ENCODE measurements at places on chromosomes 12 and 14.

DNA sequence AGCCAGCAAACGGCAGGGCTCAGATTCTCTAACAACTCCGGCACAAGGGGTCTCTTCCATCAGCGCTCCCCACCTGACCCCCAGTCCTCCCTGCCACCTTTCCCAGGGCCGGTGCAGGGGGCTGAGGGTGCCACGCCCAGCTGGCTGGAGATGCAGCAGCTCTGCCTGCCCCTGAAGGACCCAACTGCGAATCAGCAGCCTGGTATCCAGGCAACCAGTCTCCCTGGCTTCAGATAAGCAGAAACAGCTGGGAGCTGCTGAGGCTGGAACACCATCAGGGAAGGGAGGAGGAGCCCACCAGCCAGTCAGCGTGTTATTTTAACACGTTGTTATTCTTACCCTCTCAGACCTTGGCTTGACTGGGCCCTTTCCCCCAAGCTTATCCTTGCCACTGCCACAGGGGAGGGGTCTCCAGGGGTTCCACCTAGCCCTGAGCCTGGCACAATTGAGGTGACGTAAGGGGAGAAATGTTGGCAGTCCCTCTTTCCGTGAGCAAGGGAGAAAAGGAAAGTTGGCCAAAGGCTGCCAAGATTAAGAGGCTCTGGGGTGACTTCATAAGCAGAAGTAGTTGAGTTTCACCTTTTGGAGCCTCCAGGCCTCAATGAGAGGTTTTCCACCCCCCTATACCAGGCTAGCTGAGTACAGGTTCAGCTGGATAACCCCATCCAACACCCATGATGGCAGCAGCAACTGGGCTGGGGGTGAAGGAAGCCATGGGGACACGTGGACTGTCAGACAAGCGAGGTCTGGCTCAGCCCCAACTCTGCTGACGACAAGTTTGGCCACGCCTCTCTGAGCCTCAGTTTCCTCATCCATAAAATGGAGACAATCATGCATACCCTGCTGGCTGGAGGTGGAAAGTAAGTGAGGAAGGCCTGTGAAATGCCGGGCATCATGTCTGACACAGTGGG, 91.1 kb downstream of the IRF2BPL start:
- DNase-seq, result peak; percentile 82

DNA sequence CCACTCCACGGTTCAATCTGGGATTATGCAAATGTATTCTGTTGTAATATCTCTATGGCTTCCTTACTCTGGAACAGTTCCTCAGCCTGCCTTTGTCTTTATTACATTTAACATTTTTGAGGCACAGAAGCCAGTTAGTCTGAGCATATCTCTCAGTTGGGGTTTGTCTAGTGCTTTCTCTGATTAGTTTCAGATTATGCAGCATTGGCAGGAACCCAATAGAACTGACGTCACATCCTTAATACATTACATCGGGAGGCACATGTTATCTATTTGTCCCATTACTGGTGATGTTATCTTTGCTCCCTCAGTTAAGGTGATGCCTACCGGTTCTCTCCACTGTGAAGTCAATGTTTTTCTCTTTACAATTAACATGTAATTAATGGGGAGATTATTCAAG, 62.4 kb downstream of the PPM1A start:
- DNase-seq, result peak; percentile 17

DNA sequence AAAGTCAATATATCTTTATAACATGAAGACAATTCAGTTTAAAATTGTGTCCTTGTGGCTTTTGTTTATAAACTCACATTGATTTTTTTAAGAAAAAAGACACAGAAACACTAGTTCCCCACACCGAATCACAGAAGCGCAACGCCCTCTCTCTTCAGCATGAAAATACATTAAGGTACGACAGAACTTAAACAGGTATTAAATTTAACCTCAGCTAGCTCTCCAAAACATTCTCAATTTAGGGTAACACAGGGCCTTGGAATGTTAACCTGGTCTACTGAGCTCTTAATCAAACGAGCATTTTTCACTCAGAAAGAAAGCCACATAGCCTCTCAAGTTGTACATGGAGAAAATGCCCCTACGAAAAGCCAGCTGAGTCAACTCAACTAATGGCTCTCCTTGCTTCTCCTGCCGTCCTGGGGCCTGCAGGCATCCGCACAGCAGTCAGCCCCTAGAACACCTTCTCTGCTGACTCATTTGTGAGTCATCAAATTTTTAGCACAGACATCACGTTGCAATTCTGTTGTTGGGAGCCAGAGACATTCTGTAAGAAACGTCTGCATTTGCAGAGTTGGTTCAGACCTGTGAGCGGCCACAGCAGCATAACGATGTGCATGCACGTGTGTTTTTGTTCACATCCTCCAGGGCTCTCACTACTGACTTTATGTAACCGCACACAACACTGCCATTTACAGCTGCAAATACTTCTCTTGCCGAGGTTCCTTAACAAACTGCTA, 141.6 kb downstream of the ITPR2 start:
- peak; percentile 85 for DNase-seq

DNA sequence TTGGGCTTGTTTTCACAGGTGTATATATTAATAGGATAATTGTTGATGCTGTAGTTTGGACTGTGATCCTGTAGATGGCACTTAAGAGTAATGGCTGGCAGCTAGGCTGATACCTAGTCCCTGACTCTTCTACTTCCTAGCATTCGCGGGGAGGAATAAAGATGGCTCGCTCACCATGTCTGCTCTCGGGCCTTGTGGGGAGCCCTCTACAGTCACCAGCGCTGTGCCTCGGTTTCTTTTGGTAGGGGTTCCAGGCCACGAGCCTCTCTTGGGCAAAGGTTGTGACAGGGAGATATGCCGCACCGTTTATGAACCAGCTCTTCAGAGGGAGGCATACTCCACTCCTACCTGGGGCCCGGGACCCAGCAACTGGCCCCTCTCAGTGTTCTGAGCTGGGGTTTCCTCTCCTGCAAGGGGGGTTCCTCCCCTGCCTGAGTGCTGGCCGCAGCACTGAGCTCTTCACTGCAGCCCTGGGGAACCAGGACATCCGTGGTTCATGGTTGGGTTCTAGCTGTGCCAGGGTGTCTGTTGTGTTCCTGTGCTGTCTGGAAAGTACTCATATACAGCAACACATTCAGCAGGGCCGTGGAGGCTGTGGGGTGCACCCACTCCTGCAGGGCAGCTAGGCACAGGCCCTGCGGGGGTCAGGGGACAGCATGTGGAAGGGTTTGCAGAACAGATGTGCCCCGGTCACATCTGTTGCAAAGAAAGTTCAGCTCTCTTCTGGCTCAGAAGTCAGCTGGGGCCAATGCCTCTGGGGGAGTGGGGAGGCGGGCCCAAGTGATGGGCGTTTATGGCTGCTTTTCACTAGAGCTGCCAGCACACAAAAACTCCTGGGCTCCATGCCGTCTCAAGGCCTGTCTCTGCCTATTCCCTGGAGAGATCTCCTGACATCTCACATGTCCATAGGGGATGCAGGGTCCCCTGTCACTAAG, 147.9 kb downstream of the PPFIA2 start:
- DNase-seq, result no peak

GRCh38 chr14:90979515-90979914, 80.9 kb downstream of the RPS6KA5 start:
- no peak for DNase-seq

- DNase-seq, result no peak
Observed at GRCh38 chr14:47278233-47278842, 397.1 kb downstream of the MDGA2 start.

DNA sequence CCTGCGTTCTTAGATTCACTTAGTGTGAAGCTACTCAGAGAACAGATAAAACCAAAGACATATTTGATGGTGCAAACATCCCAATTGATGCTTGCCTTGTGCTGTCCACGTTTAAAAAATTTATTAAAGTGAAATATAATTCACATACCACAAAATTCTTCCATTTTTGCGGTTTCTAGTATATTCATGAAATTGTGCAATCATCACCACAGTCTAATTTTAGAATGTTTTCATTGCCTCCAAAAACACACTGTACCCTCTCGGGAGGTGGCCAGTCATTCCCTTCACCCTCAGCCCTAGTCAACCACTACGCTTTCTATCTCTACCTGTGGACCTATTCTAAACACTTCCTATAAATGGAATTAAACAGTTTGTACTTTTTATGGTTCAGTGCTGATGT, 1109.2 kb downstream of the FLRT2 start:
- DNase-seq, result no peak

DNA sequence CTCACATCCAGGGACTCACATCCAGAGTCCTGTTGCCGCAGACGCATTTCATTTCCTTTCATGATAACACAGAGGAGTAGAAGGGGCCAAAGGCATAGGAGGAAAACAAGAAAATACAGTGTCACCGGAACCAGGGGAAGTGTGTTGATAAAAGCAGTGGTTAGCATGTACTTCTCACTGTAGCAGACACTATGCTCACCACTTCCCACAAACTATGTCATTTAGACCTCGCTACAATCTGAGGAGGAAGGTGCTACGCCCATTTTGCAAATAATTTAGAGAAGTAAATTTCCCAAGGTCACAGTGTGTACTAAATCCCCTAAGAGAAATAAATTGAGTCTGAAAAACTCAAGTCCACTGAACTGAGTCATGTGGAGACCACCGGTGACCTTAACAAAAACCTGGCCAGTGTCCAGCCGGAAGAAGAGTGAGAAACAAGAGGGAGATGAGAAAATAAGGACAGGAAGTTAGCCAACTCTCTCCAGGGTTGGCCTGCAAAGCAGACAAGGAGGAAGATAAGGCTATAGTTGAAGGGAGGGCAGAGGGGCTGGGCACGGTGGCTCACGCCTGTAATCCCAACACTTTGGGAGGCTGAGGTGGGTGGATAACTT, 25.8 kb upstream of the TMCC3 start:
- DNase-seq, result no peak

GRCh38 chr12:118109088-118109487, 5.3 kb upstream of the VSIG10 start:
- DNase-seq, result no peak

DNA sequence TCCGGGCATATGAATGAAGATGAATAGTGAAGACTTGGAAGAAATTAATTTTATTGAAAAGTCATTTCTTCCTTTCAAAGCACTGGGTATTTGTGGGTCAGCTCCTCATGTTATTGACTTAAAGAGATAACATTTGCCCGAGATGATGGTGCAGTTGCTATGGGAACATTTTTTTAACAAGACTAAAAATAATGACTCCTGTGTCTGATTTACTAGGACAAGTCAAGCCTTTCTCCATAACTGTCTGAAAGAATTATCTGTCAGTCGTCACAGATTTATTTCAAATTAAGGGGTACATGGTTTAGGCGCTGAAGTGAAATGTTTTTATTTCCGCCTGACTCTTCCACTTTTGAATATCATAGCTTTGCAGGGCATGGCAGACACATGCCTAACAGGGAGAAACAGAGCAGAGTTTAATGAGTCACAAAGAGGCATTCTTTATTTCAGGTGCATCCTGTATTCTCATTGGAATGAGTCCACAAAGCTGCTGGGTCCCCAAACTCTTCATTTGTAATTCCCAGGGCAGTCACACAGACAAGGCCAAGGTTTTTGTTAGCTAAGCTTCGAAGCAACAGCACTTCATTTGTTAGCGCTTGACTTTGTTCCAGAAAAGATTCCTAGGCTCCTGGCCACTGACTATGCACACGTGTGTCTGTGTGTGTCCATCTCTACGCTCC, 4.3 kb upstream of the GPHB5 start:
- no peak for DNase-seq

- DNase-seq, result peak; percentile 53
Observed at GRCh38 chr14:93112891-93113677, 2.6 kb downstream of the ITPK1 start.

DNA sequence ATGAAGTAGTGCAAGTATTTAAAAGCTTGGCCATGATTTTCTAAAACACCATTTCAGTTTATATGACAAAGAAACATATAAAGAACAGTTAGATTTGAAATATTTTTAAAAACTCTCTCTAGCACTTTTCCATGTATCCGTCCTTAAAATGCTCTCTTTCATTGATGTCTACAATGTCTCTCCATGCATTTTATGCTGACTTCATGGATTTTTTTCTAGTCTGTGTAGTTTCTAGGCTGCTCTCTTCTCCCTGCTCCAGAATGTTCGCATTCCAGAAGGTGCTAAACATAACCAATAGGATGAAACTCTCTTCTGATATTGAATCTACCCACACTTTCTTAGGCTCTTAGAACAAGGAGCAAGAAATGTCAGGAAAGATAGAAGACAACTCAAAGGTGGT, 124.8 kb downstream of the PLCZ1 start:
- DNase-seq, result no peak

DNA sequence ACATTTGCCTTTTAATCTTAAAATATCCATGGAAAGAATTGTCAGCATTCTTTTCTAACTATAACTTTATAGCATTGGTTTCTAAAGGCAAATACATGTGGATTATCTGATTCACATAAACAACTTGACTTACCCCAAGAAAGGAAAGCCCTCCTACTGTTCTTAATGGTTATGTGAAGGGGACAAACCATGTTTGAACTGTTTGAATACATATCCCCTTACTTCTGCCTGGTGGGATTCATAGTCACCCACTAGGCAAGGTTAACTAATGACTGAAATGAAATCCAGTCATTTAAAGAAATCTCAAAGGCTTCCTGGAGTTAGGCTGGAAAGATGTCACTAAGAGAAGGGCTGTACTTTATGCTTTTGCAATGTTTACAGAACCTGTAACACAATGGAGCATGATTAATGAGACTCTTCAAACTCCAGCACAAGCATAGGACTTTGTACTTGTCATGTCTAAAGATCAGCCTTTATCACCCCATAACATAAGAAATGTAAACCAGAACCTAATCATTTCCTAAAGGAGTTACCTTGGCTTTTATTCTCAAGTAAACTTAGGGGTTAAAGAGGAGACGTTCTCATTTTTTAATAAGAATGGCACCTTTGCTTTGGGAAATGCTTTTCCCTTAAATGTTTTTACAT, 10.2 kb upstream of the FLRT2 start:
- DNase-seq, result no peak

GRCh38 chr12:9792185-9792900, 31.6 kb upstream of the CD69 start:
- no peak for DNase-seq

DNA sequence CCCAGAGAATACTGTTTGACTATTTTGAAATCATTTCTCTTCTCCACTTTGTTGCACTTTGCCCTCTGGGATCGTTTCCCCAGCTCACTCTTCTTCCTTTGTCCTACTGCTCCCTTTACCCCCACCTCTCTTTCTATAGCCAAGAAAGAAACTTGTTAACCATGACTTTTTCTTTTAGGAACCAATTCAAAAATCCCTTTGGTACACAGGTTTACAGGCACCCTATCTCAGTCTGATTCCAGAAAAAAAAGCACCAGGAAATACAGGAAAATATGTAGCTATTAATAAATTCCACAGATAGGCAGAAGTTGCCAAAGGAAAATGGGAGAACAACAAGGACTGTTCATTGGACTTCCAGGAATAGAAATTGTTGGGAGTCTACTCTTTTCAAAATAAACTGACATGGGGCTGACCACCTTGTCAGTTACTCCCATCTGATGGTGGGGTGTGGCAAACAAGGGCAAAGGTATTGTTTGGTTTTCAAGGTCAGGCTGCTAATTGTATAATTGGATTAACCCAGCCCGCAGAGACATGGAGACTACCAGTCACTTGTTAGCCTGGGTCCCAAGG, 82.4 kb downstream of the CRADD start:
- no peak for DNase-seq

GRCh38 chr12:58443981-58444371, 476.3 kb downstream of the LRIG3 start:
- DNase-seq, result no peak

Measured in GM04504 (cell line).